ENCODE measurements at places on chromosomes 13 and 19. TPM values are rescaled to one million over a fixed set of nuclear protein-coding genes. Genes with fewer than 3 reads are reported as not detected.

GRCh38 chr13:50094615-50095293 lies 79.5 kb downstream of the KCNRG start:
- DNase-seq = no peak

GRCh38 chr13:23899555-23899954 lies 2.3 kb upstream of the C1QTNF9B start:
- DNase-seq = no peak

DNA sequence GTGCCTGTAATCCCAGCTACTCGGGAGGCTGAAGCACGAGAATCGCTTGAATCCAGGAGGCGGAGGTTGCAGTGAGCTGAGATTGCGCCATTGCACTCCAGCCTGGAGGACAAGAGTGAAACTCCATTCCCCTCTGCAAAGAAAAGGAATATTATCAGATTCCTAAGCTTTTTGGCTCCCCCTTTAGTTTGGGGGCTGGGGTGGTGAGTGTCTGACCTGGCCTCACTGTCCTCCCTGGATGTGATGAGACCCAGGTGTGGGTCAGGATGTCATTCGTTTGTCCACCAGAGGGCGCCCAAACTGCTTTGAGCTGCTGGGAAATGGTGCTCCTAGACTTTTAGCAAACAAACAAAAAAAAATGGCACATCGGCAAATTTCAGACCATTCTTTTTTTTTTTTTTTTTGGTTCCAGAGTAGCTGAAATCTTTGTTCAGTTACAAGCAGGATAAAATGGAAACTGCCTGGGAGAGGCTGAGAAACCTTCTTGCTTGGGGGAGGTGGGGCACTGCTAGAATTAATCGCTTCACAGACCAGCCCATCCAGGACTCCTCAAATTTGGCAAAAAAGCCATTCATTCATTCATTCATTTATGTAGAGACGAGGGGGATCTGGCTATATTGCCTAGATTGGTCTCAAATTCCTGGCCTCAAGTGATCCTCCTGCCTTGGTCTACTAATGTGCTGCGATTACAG lies 29.4 kb downstream of the SPC24 start:
- DNase-seq = peak; percentile 73

DNA sequence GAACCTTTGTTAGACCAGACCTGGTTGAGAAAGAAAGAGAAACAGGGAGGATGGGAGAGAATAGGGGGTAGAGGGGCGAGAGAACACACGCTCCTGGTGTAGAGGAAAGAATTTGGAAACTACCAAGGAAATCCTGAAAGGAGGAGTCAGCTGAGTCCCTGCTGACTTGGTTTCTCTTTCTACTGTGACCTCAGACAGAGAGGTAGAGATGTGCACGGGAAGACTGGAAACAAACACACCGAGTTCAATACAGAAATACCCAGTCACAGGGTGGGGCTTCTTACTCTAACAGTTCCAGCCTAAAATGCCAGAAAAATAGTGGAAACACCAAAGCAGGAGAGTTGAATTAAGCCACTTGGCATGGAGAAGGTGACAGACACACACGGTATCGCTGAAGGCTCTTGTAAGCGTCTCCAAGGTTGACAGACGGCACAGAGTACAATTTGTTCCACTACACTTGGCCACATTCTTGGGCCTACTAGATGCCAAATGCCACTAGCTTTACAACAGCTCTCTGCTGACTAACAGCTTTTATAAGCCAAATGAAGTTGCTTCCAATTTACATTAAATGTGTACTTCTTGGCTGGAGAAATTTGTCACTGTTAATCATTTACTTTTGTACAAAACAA lies 28.1 kb downstream of the LATS2 start:
- peak; percentile 82 for DNase-seq

- DNase-seq = no peak
These were observed 428.5 kb downstream of the IRS2 start for GRCh38 chr13:109357751-109358471.

GRCh38 chr19:48443731-48444128 lies 2.1 kb upstream of the GRWD1 start:
- DNase-seq = peak; percentile 86

- peak; percentile 92 for DNase-seq
These were observed 114.6 kb downstream of the KDM4B start for GRCh38 chr19:5083547-5083965.

DNA sequence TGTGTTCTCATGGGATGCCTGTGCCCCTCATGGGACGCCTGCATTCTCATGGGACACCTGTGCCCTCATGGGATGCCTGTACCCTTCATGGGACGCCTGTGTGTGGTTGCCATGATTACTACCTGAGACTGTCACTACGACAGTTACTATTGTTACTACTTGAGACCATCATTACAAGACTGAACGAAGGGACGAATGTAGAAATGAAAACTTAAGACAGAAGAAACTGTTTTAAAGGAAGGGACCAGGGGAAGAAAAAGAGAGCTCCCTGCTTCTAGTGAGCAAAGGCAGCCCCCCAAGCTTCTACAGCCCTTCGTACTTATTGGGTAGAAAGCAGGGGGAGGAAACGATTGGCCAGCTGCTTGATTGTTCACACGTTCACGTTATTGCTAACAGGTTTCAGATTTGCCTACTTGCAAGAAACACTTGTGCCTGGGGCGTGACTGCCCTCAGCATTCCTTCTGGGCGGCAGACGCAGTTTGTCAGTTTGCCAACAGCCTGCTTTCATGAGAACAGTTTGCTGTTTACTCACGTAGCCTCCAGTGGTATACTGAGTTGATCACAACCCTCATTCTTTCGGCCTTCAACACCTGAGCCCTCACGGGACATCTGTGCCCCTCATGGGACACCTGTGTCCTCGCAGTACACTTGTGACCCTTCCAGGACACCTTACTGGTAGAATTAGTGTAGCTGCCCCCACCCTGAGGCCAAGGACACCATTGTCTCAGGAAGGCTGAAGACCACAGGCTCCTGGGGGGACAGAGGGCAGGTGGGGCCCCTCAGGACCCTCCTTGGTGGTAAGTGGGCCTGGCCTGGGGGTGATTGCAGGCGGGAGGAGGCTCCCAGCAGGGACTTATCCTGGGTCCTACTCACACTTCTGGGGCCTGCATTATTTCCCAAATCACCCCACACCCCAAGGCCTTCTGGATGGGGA lies 2.5 kb upstream of the S1PR4 start:
- DNase-seq = no peak

DNA sequence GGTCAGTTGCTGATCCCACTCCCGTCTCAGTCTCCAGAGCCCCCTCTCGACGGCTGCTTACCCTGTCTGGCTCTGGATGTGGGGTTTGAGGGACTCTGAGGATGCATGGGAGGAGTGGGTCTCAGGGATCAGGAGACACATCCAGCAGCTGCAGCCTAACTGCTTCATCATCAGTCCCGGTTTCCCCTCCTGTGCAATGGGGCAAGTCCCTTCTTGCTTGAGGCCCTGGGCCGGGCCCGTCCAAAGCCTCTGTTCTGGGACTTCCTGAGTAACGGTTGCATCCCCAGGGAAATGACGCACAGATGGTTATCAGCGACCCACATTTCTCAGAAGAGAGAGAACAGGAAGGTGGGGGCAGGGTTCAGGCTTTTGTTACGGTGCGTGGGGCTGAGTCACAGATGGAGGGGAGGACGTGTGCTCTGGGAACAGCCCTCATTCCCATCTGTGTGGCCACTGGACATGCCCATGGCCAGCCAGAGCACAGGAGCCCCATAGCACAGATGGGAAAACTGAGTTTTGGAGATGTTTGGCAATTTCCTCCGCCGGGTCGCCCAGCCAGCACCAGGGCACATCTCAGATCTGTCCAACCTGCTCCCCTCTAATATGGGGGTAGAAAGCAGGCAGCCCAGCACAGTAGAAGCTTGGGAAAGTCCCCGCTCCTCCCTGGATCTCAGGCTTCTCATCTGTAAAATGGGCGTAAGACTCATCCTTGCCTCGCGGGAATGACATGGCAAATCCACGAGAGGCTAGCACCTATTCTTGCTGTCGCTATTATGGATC lies 19.3 kb downstream of the GNA15 start:
- DNase-seq = peak; percentile 82

SLITRK5 gene
- total RNA-seq = 0.32 TPM

CEACAM8 gene
- not detected for total RNA-seq

AMH gene
- 1.2 TPM for total RNA-seq

Data from lower leg skin (tissue), 4 donors.